Activated CD4-positive, alpha-beta T cell treated with anti-CD3 and anti-CD28 coated beads, Interleukin-2, amount 10 ng/mL, durations not matched to agents 7 days and 5 days (primary cell): ENCODE measurements at places on chromosomes 12 and 14. TPM values are rescaled to one million over a fixed set of nuclear protein-coding genes. Genes with fewer than 3 reads are reported as not detected.

Gene LRRC43
- not detected for total RNA-seq

Gene C12orf54
- total RNA-seq, result not detected

Gene SSTR1
- not detected for total RNA-seq

Gene SERPINA3
- total RNA-seq, result not detected

- DNase-seq, result no peak
Observed at GRCh38 chr12:106417926-106418910, 60.7 kb downstream of the POLR3B start.

DNA sequence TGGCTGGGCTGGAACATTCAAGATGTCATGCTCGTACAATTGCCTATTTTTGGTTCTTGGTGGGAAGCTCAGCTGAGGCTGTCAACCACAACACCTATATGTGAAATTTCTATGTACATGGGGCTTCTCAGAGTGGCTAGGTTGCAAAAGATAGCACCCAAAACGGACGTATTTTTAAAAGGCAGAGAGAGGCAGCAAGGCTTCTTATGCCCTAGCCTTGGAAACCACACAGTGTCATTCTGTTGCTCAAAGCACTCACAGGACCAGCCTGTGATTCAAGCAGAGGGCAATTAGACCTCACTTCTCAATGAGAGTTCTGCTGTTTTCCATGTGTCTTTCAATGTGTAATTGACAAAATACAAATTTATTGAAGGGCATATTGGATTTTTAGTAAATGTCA lies 134.0 kb downstream of the GXYLT1 start:
- DNase-seq, result no peak

DNA sequence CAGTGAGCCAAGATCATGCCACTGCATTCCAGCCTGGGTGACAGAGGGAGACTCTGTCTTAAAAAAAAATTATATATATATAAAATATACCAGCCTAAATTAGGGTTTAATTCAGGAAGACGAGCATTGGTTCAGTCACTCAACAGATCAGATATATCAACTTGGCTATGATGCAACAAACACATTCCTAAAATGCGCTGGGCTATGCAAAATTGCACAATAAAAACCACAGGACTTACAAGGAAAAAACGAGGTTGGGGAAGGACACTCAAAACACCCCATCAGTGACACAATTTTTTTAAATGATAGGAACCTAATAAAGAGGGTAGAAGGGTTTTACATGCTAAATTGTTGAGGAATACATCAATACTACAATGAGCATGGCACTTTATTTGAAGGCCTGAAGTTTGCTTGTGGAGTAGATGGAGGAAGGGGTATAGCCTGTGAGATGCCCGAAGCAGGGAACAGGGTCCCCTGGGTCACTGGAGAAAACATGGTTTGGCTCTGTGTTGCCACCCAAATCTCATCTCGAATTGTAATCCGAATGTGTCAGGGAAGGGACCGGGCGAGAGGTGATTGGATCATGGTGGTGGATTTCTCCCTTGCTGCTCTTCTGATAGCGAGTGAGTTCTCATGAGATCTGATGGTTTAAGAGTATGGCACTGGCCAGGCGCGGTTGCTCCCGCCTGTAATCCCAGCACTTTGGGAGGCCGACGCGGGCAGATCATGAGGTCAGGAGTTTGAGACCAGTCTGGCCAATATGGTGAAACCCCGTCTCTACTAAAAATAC lies 71.2 kb downstream of the TNFAIP2 start:
- DNase-seq, result no peak

GRCh38 chr14:80605536-80605935 lies 336.0 kb downstream of the CEP128 start:
- DNase-seq, result no peak

- DNase-seq, result no peak
Observed at GRCh38 chr12:31201382-31201781, 124.6 kb downstream of the SINHCAF start.

DNA sequence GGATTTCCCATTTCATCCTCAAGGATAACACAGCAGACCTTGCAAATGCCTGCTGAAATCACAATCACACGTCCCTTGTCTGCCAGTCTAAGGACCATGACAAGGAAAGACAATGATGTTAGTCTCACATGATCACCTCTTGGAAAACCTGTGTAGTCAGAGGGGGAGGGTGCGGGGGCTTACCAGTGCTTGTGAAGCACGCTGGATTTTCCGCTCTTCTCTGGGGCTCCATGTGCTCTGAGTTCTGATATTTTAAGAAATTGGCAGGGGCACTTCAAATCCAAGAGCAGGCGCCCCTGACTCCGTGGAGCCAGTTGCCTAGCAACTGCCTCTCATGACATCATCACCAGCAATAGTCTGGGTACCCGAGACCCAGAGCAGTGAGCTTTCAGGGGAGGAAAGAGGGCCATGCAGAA lies 200.9 kb upstream of the C14orf180 start:
- no peak for DNase-seq
